Spinal cord (tissue), 10 donors: ENCODE measurements at places on chromosomes 7 and 10. TPM values are rescaled to one million over a fixed set of nuclear protein-coding genes. Genes with fewer than 3 reads are reported as not detected.

The OR6B1 gene
- 0.03 TPM for polyA plus RNA-seq

The GNGT1 gene
- not detected for polyA plus RNA-seq

GRCh38 chr10:110163192-110163773 is 44.1 kb upstream of the MXI1 start:
- no peak for DNase-seq

DNA sequence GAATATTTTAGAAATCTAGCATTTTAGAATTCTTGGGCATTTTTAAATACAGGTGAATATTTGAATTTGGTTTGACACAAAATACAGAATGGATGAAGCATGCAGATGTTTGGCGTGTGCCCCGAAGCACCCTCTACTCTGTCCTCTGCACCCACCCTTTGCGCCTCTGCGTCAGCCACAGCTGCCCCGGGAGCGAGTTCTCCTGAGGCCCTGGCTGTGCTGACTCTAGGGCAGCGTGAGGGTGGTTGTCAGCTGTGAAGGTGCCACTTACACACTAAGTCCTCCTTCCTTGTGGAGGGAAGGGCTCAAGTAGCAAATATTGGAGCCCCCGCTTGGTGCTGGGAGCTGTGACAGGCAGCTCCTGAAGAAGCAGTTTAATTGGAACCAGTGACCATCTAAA is 48.4 kb downstream of the DAGLB start:
- no peak for DNase-seq

GRCh38 chr10:6239213-6239991 is 36.7 kb downstream of the PFKFB3 start:
- DNase-seq = no peak

DNA sequence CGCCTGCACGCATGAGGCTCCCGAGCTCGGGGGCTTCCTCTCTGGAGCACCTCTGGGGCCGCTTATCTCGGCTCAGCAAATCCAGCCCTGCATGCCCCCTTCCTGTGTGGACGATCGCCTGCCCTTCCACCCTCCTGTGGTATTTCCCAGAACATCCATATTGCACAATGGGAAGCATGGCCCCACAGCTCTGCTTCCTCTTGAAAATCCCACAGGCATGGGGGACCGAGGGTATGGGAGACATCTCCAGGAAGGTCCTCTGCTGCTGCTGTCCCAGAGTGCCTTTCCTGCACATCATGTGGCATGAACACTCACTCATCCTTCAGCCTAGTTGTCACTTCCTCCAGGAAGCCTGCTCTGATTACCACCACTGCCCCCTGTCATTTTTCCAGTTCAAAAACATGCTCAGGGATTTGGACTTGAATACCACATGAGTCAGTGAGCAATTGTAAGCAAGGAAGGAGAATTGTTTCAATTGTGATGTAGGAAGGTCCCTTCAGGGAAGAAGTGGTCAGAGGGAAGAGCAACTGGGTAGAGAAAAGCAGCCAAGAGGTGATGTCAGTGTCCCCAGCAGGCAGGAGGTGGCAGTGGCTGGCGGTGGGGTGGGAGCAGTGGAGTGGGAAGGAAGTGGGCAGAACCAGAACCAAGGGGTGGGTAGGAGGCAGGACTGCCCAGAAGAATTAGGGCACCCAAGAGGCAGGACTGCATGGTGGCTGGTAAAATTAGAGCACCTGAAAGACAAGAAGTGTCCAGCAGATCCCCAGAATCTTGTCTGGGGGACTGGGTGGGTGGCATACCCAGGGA is 67.5 kb upstream of the ZMIZ1 start:
- no peak for DNase-seq

DNA sequence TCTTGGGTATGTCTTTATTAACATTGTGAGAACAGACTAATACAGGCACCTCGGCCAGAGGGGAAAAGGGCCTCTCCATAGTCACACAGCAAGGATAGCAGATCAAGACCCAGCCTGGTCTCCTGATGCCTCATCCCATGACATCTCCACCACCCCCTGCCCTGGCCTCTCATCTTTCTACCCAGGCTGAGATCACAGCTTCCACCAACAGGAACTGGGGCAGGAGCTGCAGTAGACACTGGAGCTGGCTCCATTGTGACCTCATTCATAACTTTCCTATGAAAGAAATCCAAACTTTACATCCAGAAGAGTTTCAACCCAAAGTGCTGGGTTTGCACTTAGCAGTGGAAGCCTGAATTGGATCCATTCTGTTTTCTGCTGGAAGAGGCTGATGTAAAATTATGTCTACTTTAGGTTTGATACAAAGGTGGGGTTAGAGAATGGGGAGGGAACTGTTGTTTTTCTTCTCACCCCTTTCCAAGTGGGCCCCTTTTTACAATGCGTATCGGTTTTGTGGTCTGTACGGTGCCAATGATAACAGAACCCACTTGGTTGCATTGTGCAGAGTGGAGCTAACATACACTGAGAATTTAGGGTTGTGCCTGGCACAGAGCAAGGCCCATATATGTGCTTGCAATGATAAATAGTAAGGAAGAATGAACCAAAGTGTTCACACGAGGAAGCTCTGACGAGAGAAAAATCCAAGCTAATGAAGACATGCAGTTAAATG is 28.6 kb upstream of the INSIG1 start:
- no peak for DNase-seq

GRCh38 chr10:133049639-133050038 is 38.1 kb upstream of the ADGRA1 start:
- no peak for DNase-seq
